Pulmonary artery endothelial cell (primary cell): ENCODE measurements at places on chromosomes 16 and 17.

DNA sequence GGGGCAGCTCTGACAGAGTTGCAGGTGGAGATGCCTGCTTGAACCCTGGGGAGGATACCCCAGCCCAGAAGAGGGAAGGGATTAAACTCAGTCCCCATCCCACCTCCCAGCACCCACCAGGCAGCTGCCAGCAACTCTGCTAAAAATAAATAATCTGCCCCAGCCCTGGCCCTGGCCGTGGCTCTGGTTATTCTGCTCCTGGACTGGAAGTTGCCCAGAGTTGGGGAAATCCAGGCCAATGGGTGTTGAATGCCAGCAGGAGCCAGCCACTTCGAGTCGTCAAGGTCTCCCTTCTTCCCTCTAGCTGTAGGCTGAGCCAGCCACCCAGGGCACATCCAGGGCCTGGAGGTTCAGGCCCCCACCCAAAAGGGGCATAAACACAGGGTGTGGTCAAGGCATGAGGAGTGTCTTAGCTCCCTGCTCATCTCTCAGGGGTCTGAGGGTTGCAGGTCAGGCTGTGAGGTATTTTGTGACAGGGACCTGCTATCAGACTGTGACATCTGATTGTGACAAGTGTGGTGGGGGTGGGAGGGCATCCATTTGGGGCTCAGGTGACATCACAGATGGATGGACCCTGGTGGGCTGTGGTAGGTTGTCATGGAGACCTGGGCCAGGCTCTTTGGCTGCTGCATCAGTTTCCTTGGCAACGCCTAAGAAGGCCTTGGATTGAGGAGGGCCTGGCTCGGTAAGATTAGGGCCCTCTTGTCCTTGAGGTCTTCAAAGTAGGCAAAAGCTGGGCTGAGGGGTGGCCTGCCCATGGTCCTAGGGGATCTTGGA is 1.0 kb upstream of the RRAD start:
- no peak for DNase-seq

DNA sequence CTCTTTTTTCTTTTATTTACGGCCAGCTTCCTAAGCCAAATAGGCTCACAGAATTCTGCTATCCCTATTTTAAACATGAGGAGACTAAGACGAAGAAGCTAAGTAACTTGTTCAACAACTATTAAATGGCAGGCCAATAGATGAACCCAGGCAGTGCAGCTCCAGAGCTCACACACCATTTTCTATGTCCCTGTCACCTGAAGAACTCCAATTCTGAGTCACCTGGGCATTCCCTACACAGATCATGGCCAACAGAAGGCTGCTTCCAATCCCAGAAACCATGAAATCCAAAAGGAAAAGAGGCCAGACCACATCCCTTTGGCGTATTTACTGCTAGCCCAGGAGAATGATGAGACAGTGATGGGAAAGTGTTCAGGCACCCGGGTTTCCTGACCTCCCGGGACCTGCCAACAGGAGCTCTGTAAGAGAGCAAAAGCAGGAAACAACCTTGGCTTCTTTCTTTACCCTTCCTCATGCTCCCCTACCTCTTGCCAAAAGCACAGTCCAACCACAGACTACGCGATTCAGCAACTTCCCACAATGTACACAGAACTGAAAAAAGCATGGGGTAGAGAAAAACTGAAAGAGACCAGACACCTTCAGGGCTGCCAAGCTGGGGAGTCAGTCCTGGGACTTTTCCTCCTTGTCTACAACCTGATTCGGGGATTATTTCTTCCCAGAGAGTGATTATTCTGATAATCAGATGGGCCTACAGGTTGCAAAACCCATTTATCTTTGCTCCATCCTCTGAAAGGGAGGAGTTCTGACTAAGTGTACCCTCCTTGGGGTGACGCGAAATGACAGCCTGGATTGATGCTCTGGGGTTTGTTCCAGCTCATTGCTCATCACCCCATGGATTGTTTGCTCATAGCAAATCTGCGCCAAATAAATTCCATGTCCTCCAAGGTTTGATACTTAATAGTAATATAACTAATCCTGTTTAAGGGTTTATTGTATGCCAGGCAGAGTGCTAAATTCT is 47.8 kb upstream of the HAS3 start:
- DNase-seq = no peak

GRCh38 chr16:47865337-47865855 is 290.4 kb downstream of the ABCC12 start:
- DNase-seq = no peak

GRCh38 chr17:72121164-72122009 is 567 bp downstream of the SOX9 start:
- DNase-seq = no peak
